ENCODE measurements at places on chromosomes 3 and 15.

DNA sequence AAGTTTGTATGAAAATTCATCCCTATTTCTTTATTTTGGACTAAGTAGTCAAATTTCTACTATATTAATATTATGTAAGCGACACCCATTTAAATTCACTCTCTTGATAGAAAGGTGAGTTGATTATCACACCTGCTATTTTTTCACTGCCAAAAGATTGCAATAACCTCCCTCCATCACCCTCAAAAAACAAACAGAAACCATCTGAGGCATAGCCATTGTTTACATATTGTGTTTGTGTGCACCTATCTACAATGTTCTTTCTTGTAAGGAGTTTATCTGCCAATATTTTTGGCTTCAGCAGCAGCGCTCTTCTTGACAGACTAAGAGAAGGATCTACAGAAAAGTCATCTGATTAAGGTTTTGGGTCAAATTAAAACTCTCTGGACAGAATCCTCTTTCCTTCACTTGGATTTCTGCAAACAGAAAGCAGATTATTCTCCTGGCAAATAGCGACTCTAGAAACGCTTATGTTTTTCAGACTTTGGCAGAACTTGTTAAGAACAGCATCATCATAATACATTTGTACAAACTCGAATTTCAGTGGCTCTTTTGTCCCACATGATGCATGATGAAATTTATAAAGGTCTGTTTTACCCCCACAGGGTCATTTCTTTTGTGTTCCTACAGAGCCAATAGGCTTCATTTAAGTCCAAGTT lies 48.6 kb downstream of the KCNMB2 start:
- DNase-seq, result no peak

DNA sequence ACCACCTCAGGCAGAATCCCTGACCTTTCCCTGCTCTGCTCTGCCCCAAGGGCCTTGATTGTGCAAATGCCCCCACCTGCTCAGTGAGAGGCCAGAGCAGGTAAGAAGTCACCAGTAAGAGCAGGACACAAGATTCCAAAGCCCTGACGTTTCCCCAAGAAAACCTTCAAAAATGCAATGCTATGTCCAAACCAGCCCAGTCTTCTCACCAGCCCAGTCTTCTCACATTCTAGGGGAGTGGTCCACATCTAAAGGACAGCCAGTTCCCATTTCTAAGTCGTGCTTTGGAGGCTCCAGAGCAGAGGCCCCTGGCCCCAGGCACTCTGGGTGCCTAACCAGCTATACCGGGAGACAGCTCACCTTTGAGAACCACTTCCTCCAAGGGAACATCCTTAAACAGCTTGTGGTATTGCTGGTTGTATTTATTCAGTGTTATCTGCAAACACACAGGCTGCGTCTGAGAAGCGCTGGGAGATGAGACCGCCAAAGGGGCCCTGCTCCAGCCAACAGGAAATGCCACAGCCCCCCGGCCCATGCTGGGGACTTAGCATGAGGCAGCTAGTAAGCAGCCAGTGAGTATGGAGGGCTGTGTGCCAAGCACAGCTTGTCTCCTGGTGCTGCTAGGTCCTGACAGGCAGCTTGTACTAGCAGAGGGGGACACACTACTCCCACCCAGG lies 29.3 kb downstream of the GRAMD2A start:
- no peak for DNase-seq

GRCh38 chr3:76615719-76616118 lies 424.2 kb upstream of the ROBO2 start:
- DNase-seq, result no peak

- DNase-seq, result peak; percentile 37
Measured at GRCh38 chr3:11379238-11379823, 107.1 kb downstream of the ATG7 start.

DNA sequence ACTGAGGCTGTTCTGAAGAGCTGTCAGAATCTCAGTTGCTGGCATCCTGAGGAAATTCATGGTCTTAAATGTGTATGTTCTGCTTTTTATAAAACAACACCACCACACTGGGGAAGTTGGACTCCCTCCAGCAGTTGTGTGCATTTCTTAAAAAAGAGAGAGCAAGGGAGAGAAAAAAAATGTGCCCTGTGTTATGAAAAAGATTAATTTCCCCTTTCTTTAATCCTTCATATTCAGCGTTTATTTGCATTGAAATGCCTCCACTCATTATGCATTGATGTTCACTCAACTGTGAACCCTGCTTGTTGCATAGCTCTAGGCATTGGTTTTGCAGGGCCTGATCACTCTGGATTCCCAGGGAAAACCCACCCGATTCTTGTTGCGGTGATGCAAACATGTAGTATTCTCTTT lies 4.4 kb upstream of the ZNF609 start:
- peak; percentile 93 for DNase-seq

DNA sequence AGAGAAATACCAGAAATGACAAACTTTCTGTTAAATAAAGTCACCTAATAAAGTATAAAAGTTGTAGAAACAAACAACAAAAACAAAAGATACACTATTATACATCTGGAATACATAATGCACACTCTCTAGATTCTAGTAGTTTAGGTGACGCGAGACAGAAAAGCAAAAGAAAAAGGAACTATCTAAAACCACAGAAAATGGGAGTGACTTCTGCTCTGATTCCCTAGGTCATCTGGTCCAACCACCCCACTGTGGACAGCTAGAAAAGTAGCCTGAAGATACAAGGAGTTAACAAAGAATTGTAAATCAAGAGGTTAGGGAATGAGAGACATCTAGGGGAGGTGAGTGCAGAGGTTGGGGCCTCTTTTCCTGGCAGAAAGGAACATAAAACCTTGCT lies 39.1 kb downstream of the DHX36 start:
- peak; percentile 63 for DNase-seq

DNA sequence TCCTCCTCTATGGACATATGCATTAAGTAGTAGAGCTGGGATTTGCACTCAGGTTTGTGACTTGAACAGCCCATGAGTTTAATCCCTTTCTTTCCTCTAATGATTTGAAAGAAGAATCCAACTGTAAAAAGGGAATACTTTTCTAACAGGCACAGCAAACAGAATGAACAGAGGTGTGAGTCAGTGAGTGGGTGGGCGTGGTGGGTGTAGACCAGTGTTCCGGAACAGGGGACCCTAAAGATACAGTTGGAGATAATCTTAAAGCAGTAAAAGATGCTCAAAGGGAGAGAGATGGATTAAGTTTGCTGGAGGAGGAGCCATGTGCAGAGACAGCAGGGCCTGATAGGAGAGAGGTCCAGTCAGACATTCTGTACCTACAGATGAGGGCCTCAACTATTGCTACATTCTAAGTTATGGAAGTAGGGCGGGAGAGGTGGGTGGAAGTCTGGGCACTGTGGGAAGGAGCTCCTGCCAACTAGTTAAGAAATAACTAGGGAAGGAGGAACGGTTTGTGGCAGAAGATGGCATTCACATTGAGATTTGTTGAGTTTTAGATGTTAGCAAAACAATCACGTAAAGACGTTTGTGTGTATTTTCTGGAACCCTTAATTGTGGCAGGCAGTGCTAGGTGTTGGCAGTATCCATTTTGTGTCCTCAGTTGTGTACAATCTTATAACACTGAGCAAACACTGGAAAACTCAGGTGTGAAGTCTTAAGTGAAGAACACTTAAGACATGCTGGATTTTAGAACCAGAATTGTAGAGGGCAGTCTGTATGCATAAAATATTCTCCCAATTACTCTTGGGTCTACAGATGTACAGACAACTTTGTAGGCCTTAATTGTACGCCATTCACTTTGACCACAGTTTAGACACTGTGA lies 511.0 kb downstream of the GRM7 start:
- DNase-seq, result no peak

- DNase-seq, result no peak
Measured at GRCh38 chr15:33066584-33066983, 127.9 kb downstream of the FMN1 start.

GRCh38 chr3:189169728-189170127 lies 2.0 kb upstream of the TPRG1 start:
- DNase-seq, result no peak

DNA sequence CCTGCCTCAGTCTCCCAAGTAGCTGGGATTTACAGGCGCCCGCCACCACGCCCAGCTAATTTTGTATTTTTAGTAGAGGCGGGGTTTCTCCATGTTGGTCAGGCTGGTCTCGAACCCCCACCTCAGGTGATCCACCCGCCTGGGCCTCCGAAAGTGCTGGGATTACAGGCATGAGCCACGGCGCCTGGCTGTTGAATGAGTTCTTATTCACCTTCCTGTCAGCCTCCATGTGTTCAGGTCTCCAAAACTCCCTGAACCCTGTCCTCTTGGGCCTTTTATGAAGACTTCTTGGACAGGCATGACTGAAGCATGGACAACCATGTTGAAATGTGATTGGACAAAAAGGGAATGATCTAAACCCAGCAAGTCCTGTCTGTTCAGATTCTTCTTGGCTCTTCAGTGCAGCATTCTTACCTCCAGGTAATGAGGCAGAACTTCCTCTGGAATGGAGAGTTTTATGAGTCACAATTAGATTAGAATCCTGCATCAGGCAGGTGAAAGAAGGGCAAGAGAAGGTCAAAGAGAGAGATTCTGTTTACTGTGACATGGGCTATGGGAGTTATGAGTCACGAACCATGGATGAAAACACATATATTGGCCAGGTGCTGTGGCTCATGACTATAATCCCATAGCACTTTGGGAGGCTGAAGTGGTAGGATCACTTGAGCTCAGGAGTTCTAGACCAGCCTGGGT lies 23.1 kb upstream of the EIF4A2 start:
- no peak for DNase-seq

GRCh38 chr3:26574766-26575165 lies 47.8 kb upstream of the LRRC3B start:
- no peak for DNase-seq

DNA sequence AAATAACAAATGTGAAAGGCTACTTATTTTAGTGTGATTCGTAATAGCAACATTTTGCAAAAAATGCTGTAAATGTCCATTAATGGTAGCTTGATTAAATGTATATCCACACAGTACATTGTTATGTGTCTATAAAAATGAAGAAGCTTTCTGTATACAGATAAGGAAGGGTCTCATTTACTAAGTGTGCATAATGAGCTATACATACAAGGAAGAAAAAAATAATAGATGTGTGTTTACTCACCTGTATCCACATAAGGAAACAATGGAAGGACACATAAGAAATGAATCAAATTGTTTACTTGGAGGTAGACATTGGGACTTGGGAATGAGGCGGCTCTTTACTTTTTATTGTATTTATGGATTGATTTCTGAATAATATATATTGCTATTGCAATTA lies 34.9 kb downstream of the MED12L start:
- DNase-seq, result no peak

- DNase-seq, result no peak
Measured at GRCh38 chr3:59810606-59811005, 760.8 kb upstream of the CFAP20DC start.

DNA sequence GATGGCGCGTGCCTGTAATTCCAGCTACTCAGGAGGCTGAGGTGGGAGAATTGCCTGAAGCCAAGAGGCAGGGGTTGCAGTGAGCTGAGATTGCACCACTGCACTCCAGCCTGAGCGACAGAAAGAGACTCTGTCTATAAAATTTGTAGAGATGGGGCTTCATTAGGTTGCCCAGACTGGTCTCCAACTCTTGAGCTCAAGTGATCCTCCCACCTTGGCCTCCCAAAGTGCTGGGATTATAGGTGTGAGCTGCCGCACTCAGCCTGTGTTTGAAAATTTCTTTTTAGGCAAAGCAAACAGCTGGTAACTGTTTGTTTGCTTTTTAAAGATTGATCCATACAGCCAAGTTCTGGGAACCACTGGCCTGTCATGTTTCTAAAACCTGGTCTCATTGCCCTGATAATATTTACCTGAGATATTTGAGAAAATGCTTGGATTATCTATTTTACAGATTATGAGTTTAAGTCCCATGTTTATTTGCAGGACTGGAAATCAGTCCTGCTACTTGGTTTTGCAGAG lies 64.2 kb upstream of the LMOD3 start:
- no peak for DNase-seq

DNA sequence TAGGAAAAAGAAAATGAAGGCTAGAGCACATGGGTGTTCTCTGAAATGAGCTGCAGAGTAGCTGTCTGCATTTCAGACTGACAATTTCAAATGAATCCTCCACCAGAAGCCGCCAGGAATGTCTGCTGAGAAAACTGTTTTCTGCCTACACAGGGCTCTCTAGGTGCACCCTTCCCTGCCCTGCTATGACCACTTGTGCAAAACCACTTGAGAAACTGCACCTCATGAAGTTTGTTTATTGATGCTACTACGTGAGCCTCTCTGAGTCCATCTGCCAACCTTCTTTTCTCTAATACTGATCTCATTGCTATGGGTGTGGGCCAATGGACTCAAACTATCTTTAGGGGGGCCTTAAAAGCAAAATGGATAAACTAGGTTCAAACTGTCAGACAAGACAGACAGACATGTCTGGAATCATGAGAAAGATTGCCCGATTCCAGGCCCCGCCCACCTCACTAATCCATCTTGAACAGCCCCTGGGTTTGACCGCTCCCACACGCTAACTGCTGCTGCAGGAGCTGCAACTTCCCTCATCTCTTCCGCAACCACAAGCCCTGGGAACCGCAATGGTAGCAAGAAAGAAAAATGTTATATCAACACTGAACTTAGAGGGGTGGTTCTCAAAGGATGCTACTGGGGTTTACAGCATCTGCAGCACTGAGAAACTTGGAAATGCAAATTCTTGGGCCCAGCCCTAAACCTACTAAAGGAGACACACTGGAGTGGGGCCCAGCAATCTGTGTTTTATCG lies 9.0 kb upstream of the CD47 start:
- peak; percentile 65 for DNase-seq

DNA sequence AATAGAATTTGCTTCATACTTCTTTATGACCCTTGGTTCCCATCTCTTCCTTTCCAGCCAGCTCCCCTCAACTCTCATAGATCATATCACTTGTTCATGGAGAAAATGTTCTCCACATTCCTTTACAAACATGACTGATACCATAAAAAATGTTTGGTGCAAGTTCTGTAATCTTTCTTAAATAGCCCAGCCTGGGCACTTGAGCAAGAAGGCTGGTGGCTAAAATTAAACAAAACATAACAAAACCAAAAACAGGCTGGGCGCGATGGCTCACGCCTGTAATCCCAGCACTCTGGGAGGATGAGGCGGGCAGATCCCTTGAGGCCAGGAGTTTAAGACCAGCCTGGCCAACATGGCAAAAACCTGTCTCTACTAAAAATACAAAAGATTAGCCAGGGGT lies 8.9 kb upstream of the POLR2M start:
- DNase-seq, result no peak

DNA sequence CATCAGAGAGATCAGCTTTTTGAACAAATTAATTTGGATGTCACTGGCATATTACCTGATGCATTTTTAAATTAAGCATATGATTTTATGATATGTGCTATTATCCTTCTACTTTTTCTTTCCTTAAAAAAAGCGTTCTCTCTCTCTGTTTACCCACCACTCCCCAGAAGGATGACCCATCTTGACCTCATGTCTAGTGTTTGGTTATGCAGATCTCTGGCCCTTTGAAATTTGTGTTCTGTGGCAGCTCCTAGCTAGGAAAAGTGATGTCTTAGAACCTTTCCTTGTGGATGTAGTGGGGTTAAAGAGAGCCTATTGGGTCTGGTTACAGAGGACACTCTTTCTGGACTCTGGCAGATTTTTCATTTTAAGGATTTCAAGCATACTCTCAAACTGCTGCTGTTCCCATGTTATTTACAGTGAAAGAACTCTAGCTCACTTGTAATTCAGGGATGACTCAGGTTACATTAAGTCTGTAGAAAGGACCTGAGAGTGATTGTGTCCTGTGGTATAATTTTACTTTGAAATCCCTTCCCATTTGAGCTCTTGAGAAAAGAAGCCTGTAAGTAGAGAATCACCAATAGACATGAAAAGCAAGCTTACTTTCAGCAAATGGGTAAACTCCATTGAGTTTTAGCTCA lies 23.8 kb downstream of the ARHGEF26 start:
- no peak for DNase-seq

GRCh38 chr15:85168642-85169173 lies 187.1 kb downstream of the PDE8A start:
- DNase-seq, result no peak
